Activated T-helper 1 cell treated with anti-CD3 and anti-CD28 coated beads, Interleukin-2, amount 50 U/mL, for 16 hours (primary cell): ENCODE measurements at places on chromosomes 1 and 21.

DNA sequence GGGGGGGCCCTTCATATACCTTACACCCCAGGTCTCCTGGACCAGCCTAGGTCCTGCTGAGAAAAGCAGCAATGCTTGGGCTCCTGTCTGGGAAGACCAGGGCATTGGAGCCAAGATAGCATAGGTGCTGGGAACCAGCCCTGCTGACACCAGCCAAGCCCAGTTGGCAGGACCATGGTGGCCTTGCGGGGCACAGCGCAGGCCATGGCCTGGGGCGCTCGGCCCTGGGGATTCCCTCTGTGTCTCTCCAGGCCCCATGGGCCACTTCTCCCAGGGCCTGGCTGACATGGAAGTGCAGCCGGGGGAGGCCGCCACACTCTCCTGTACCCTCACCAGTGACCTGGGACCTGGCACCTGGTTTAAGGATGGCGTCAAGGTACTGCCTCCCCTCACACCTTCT, 23.3 kb downstream of the IGFN1 start:
- no peak for DNase-seq

DNA sequence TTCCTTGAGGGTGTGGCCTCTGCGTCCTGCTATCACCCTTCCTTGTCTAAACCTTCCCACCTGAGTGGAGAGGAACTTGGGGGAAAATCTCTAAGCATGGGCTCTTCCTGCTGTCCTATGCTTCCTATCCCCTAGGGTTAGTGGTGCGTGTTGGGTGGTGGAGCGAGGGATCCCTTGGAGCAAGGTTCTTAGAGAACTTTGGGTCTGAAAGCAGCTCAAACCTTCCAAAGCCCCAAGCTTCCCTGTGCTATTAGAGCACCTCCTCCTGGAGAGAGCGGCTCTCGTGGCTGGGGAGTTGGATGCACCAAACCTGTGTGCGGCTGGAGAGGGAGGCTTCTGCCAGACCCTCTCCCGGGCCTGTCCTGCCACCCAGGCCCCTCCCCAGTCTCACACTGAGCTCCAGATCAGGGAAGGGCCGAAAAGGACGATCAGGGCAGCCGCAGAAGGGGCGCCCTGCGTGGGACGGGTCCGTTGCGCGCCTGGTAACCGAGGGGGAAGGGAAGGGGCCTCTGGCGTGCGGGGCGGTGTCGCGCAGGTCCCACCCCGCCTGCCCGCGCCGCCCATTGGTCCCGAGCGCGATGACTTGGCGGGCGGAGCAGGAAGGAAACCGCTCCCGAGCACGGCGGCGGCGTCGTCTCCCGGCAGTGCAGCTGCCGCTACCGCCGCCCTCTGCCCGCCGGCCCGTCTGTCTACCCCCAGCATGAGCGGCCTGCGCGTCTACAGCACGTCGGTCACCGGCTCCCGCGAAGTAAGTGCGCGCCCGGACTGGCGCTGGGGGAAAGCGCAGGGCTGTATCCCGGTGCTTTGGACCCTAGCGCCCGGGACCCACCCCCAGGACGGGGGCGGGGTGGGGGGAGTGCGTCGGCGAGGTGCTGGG, at the start of gene SH3BGRL3:
SH3BGRL3 (plus strand) TSS at position 631 of the 877 bp plus-strand sequence; CDS start at position 701, 70 bp downstream.
- peak; percentile 78 for DNase-seq

DNA sequence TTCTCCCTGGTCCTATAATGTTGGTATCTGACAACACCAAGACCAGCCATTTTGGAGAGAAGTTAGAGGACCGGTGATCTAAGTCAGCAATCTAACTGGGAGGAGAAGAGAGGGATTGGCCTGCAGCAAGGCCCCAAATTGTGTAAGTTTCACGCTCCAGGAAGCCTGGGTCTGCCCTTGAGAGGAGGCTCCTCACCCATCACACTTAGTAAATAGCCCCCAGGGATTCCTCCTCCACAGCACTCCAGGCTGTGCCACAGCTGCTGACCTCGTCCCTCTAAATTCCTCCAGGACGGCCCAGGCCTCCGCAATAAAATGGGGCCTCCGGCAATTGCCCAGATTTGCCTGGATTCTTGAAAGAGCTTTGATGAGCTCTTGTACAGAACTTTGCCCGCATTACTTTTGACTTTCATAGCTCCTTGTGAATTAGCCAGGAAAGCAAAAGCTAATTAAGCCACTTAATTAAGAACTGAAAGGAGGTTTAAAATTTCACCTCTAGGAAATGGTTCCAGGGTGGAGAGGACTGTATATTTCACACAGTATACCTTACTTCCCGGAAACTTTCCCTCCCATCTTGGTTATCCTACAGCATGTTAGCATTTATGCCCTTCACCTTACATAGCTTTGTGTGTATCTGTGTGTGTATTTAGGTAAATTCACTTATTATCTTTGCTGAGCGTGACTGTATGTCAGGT, 90.5 kb downstream of the LAMC2 start:
- no peak for DNase-seq

- no peak for DNase-seq
Observed at GRCh38 chr1:21503706-21504377, 5.4 kb upstream of the ALPL start.

- DNase-seq: no peak
Observed at GRCh38 chr1:43902058-43902831, 31.4 kb upstream of the ARTN start.

DNA sequence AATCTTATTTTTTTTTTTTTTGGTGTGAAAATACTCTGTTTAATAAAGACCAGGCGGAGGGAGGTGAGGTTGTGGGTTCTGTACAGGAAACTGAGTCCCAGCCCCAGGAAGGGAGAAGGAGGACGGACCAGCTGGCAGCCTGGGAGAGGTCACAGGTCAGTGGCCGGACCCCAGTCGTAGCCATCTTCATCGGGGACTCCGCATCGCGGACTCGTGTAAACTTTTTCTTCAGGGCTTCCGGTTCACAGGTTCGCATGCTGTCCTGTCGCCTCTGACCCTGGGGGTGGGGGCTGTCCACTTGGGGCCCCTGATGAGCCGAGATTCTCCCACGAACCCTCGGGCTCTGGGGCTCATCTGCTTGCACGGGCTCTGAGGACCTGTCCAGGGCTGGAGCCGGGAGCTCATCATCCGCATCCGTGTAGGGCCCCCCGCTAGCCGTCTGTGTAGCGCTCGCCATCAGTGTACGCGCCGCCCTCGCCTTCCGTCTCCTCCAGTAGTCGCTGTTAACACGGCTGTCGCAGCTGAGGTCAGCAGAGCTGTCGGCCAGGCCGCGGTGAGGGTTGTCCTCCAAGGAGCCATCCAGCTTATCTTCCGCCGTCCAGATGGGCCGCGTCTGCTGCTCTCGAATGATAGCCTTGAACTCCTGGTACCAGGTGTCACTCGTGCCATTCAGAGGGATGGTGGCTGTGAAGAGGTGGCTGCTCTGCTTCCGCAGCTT, 975.7 kb upstream of the PRMT6 start:
- no peak for DNase-seq

GRCh38 chr1:180842491-180843275, 70.0 kb upstream of the KIAA1614 start:
- no peak for DNase-seq

DNA sequence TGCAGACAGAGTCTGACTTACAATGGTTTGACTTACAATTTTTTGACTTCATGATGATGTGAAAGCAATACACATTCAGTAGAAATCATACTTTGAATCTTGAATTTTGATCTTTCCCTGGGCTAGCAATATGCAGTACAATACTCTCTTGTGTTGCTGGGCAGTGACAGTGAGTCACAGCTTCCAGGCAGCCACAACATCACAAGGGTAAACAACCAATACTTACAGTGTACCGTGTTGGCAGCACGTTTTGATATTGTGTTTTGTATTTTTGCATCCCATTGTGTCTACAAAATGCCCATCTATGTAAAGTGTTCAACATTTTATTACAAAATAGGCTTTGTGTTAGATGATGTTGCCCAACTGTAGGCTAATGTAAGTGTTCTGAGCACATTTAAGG, 150.9 kb downstream of the NTMT2 start:
- DNase-seq: no peak

GRCh38 chr1:74245168-74245772, 10.1 kb downstream of the TNNI3K start:
- no peak for DNase-seq

GRCh38 chr1:21689661-21690372, 20.7 kb upstream of the RAP1GAP start:
- DNase-seq: no peak

GRCh38 chr1:236806634-236807033, 11.5 kb downstream of the MTR start:
- DNase-seq: no peak

DNA sequence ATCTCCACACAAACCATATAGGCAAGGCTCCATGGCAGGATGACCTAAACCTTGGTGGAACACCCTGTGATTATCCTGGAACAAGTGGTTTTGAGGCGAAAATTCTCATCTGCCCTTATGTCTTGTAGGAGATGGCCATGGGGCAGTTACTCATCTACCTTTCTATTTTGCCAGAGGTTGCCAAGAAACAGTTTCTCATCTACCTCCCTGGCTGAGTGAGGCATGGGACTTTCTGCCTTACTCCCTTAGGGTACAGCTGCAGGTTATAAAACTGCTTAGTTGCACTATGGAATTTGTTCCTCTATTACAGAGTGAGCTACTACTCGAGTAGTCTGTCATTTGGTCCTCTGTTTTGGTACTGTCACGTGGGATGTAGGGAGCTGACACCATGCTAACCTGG, 31.3 kb upstream of the GUCA2A start:
- no peak for DNase-seq

DNA sequence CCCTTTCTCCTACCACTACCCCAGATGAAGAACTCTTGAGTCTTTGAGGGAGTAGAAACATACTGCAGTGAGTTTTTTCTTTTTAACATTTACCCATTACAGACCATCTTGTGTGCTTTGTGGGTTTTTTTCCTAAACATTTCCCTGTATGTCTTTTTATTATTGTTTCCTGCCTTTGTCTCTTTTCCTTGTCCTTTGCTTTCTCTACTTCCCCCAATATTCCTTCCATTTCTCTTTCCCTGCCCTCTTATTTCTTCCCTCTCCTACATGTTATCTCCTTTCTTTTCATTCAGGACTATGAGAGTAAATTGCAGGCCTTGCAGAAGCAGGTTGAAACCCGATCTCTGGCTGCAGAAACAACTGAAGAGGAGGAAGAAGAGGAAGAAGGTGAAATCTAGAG, 79.1 kb upstream of the PGD start:
- no peak for DNase-seq

DNA sequence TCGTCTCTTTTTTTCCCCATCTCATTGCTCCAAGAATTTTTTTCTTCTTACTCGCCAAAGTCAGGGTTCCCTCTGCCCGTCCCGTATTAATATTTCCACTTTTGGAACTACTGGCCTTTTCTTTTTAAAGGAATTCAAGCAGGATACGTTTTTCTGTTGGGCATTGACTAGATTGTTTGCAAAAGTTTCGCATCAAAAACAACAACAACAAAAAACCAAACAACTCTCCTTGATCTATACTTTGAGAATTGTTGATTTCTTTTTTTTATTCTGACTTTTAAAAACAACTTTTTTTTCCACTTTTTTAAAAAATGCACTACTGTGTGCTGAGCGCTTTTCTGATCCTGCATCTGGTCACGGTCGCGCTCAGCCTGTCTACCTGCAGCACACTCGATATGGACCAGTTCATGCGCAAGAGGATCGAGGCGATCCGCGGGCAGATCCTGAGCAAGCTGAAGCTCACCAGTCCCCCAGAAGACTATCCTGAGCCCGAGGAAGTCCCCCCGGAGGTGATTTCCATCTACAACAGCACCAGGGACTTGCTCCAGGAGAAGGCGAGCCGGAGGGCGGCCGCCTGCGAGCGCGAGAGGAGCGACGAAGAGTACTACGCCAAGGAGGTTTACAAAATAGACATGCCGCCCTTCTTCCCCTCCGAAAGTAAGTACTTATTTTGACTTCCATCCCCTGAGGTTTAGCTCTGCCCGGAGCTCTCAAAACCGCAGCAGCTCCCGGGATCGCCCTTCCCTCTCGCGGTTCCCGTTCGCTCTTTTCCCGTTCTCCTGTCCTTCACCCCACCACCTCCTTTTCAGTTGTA, 1.5 kb downstream of the TGFB2 start:
- no peak for DNase-seq

GRCh38 chr1:226401355-226402303, 6.3 kb downstream of the PARP1 start:
- no peak for DNase-seq

GRCh38 chr1:41610361-41610760, 125.9 kb upstream of the EDN2 start:
- no peak for DNase-seq
